Muscle of arm (tissue), 14 donors: ENCODE measurements at places on chromosomes 5 and 9. TPM values are rescaled to one million over a fixed set of nuclear protein-coding genes. Genes with fewer than 3 reads are reported as not detected.

- DNase-seq: no peak
These were observed 292.5 kb downstream of the MARCHF11 start for GRCh38 chr5:15887093-15887492.

DNA sequence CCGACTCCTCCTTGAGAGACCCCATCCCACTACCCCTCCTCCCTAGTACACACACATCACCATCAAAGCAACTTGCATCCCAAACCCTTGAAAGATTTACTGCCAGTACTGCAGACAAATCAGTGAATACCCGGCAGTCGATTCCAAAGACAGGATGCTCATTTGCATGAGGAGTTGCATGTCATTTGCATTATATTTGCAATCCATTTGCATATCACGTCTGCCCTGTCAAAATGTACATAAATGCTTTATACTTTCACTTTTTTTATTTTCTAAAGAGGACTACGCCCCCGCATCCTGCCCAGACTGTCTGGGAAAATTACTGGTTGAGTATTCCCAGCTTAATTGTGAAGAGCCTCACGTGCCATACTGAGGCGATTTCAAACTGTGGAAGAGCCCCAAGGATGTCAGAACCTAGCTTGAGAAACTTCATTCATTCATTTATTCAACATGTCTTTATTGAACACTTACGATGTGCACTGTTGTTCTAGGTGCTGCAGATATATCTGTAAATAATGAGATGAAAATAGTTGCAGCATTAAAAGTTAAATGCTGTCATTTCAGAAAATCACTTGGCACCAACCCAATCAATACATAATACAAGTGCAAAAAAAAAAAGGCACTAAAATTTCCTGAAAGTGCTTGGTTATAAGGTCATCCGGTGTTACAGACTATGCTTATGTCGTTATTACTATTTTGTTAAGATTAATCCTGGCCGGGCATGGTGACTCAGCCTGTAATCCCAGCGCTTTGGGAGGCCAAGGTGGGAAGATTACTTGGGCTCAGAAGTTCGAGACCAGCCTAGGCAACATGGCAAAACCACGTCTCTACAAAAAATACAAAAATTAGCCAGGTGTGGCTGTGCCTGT lies 17.2 kb upstream of the SIL1 start:
- DNase-seq: no peak

DNA sequence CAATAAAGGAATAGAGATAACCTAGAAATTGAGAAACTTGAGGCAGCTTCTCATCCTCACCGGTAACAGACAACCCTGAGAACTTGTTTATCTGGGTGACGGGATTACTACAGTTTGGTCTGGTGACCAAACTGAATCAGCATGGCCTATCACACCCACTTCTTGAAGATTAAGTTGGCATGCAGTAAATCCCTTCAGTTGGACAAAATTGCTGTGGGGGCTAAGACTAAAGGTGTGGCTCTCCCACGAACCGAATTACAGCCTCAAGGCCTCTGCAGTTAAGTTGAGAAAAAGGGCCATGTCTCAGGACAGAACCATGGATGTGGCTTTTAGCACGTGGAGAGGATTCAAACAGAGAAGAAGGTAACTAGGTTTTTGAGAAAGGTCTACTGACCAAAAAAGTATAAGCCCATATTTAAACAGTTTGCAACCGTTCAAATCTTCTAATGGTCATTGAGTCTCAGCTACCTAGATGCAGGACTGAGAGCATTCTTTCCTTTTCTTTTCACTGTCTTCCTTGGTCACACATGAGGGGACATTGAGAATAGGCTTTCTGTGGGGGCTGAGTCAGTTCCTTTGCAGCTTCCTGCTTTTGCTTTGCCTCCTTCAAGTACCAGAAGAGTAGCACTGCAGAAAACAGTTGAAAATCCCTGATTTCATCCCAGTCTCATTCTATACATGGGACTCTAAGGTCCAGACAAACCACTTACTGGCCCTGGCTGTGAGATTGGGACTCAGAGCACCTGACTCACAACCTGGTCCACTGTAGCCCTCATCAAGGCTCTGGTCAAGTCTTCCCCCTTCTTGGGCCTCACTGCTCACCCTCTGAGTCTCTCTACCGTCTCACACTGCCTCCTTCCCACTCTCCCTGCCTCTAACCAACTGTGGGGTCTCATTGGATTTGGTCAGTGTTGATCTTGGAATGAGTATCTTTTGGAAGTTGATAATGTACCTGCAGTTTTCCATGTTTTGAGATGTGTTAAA lies 30.9 kb downstream of the PDE6A start:
- no peak for DNase-seq

GRCh38 chr5:168295574-168296201 lies 4.2 kb downstream of the WWC1 start:
- no peak for DNase-seq

ZNF622 gene
- 18.5 TPM for polyA plus RNA-seq

DNA sequence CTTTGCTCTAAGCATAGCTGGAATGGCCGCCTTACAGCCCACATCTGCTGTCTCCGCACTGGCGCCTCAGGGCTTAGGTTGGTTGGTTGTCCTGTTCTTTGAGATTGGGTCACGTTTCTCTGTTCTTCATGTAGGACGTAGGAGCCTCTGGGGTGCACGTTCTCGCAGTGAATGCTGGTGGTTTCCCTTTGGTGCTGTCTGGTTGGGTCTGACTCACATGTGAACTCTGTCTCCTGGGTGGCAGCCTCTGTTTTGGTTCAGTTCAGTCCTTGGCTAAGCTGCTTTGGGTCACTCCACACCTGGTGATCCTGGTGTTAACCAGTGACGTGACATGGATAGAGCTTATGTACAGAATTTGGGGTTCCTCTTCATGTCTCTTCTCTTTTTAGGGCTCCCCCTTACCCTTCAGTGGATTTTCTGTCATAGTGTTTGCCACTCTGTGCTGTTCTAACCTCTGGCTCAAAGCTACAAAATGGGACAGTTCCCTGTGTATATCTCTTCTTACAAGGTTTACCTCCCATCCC lies 12.6 kb upstream of the LPCAT1 start:
- no peak for DNase-seq

DNA sequence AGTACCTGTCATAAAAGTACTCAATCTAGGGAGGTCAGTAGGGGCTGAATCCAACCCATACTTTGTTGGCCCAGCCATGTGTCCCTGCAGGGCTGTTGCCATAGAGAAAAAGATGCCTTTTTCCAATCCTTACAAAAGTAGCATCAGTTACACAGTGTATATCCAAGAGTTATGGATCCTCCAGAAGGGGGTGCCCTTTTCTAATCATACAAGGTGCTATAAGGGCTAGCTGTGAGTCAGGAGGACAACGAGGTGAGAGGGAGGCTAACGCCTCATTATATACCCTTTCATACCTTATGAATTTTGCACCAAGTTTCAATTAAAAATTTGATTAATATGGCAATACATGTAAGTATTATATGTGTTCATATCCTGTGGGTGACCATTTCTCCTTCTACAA lies 4.8 kb downstream of the KIAA0825 start:
- no peak for DNase-seq

GEMIN5 gene
- polyA plus RNA-seq: 18.7 TPM

WASHC1 gene
- 20.2 TPM for polyA plus RNA-seq

GRCh38 chr5:39201160-39201780 lies 18.1 kb downstream of the FYB1 start:
- DNase-seq: no peak

GABBR2 gene
- 1.1 TPM for polyA plus RNA-seq

DNA sequence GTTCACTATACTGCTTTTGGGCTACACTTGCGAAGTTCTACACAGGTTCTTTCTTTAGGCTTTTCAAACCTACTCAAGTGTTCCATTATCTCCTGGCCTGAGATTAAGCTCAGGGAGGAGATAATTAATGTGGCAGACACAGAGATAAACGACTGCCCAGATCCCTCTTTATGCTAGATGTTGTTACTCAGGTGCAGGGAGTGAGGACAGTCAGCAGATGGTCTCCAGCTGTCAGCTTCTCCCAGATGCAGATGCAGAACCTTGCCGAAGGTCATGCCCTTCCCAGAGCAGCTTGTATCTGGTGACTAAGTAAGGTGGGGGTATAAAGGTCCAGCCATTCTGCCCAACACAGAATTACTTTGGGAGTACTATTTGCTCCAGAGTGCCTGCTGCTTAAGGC lies 166.2 kb downstream of the ZNF462 start:
- DNase-seq: no peak

DNA sequence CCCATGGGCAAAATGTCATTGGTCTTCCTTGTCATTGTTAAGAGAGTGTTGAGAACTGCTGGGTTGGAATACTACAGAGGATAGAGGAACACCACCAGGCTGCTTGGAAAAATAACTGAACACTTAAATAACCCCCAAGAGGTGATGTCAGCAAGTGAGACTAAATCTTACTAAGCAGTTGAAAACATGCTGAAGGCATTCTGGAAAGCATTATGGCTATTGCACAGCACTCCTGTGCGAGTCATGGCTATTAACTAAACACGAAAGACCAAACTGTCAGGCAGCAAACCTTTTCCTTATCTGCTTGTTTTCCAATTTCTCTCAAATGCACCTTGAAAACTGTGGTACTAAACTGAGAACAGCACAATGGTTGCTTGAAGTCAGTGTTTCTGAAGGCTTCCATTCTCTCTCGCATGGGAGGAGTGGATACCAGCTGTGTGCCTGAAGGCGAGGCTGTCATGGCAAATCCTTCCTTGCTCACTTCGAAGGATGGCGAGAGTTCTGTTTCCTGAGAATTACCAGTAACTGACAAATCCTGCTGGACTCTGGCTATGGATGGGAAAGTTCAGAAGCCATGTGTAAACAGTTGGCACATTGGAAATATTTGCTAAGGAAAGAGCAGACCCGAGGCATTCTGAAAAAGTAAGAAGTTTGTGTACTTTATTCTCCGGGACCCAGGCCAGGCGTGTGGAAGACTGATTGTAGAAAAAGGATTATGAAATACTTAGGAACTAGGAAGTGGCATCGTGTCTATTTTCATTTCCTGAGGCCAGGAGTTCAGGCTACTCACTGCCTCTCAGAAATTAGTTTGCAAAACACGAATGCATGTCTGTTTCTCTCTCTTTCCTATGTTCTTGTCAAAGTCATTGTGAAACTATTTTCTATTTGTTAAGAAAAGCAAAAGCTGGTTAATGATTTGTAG lies 182.1 kb downstream of the DMRT2 start:
- peak; percentile 41 for DNase-seq

DNA sequence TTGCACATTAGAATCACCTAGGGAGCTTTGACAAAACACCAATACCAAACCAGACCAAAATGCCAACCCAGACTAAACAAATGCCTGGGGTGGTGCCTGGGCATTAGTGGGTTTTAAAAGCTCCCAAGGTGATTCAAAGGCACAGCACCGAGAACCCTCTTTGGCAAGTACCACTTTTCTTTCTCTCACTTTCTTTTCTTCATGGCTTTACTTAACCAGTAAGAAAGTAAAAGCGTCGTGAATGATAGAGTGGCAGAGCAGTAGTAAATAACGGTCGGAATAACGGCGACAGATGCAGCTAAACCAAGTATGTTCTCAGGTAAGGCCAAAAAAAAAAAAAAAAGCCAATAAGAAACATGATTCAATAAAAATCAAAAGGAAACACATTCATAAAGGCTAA lies 49.5 kb downstream of the ZNF608 start:
- no peak for DNase-seq

- no peak for DNase-seq
These were observed 11.8 kb downstream of the LRRC70 start for GRCh38 chr5:62590387-62590786.

GRCh38 chr9:70959366-70959765 lies 162.1 kb downstream of the TRPM3 start:
- DNase-seq: no peak

GHR gene
- 22.0 TPM for polyA plus RNA-seq

TAF1L gene
- not detected for polyA plus RNA-seq

DNA sequence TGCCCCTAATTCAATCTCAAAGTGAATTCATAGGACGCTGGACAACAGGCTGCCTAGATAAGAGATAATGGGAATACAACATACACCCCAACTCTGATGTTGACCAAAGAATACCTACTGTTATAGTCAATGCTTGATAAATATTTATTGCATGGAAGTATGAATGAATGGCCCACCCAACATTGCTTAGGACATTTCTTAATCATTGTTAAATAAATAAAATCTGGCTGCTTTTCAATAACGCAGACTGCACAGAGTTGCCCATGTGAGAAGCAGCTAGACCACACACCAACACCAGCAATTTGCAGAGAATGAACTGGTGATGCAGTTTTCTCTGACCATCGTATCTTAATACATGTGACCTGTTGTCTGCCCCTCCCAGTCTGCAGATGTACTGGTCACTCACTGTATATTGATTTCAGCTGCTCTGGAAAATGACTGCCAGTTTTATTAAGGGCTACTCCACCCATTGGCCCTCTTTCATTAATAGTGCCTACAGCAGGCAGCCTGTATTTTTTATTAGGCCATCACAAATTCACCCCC lies 236.2 kb upstream of the WWC1 start:
- no peak for DNase-seq

DNA sequence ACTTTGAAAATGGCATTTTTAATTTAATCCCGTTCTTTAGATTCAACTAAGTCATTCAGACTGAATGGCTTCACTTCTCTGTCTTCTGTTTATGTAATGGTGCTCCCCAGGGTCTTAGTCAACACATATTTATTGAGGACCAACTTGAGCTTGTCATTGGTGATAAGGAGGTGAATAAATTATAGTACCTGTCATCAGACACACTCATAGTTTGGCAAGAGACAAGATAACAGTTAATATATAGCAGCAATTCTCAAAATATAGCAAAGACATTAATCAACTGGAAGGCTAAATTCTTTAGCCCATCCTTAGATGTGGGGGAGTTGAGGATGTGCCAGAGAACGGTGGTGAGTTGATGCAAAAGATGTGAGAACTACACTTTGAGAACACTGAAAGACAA lies 78.4 kb downstream of the MACIR start:
- no peak for DNase-seq

DNA sequence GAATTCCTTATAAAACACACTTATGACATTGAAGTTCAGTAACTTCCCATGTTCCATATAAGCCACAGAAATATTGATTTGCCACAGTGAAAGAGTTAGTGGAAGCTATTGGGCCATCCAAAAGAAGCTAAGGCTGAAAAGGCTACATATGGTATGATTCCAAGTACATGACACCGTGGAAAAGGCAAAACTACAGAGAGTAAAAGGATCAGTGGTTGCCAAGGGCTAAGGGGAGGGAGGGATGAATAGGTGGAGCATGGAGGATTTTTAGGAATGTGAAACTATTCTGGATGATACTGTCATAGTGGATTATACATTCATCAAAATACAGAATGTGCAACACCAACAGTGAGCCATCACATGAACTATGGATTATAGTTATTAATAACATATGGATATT lies 109.7 kb downstream of the F2RL2 start:
- DNase-seq: peak; percentile 69

TAS2R1 gene
- not detected for polyA plus RNA-seq

- DNase-seq: no peak
These were observed 352.3 kb downstream of the TMEM161B start for GRCh38 chr5:87916320-87916719.

DNA sequence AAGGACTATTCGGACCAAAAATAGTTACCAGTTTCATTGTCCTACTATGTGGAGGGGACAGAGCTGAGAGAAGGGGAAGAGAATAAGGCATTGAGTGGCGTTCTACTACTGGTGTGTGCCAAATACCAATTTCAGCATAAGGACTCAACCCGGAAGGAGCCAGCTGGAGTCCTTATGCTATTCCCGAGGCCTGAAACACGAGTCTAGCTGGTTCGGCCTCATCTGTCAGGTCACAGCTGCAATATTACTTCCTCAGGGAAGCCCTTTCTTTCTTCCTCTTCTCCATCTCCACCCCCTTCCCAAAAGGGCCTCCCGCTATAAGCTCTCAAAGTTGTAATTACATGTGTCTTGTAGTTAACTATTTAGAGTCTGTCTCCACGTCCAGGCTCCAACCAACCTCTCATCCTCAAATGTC lies 20.5 kb upstream of the FER start:
- peak; percentile 55 for DNase-seq

- DNase-seq: no peak
These were observed 267.4 kb downstream of the CHSY3 start for GRCh38 chr5:130171699-130172098.
